D721Med (cell line): ENCODE measurements at places on chromosomes 4 and X.
A peak's percentile ranks its signal among the peaks of the same experiment; 100 is the strongest.

- DNase-seq: no peak
Measured at GRCh38 chrX:8969378-8969777, 64.5 kb downstream of the FAM9B start.

DNA sequence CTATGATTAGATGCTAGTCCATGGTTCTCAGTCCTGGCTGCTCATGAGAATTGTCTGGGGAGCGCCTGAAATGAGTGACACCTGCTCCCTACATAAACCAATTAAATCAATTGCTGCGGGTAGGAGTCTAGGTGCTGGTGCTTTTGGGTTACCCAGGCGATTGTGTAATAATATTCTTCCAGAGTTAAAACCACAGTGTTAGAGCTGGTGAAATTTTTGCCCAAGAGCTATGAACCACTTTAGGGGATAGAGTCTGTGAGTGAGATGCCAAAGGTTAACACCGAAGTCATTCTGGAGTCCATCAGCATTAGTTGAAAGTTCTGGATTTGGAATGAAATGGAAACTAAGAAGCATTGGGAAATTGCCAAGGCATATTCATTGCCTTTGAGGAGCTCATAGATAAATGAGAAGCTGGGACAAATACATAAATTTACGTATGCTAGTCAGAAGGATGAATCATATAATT lies 15.3 kb downstream of the PDK3 start:
- DNase-seq: no peak

GRCh38 chrX:17805120-17805519 lies 56.0 kb downstream of the RAI2 start:
- DNase-seq: no peak

- DNase-seq: no peak
Measured at GRCh38 chr4:138400543-138400942, 158.4 kb upstream of the SLC7A11 start.

- DNase-seq: no peak
Measured at GRCh38 chrX:51866210-51866609, 27.2 kb upstream of the MAGED1 start.

GRCh38 chr4:68375667-68376559 lies 26.0 kb upstream of the YTHDC1 start:
- DNase-seq: peak; percentile 20

DNA sequence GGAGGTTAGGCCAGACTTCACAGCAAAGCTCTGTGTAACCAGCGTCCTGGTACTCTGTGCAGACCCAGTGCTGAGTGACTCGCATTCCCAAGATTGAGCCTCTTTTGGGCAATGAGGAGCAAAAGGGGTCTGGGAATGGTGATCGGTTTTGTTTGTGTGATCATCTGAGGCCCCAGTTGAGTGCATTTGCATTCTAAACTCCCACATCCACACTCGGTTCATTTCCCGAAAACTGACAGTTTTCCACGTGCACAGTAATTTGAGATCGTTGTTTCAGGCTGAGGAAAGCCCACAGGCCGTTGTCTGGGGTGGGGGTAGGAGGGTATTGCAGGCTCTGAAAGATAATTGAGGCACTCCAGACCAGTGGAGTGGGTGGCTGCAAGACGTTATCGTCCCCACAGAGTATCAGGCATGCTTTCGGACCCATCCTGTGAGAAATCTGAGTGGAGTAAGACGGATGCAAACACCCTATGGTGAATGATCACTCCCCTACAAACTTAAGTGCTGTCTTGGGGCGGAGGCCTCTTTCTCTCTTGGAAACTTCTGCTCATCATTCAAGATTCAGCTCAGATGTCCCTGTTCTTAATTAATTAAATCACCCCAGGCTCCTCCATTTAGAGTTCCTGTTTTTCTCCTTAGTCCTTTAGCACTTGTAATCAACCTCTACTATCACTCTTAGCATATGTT lies 96.1 kb downstream of the AFF1 start:
- DNase-seq: no peak

DNA sequence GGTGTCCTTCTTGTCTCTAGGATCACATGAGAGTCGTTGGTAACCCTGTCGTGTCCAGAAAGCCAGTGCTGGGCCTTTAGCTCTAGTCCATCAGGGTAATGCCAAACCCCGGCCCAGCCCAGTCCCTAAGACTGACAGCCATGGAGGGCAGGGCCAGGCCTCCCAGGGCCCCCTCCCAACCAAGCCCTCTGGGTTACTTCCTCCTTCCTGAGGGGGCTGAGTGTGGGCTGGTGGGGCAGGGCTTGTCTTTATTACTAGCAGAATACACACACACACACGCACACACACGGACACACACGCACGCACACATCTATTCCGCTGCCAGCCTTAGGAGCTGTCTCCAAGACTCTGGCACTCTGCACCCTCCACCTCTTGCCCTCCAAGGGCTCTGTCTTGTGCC lies 35.6 kb upstream of the CDKN2AIP start:
- no peak for DNase-seq

DNA sequence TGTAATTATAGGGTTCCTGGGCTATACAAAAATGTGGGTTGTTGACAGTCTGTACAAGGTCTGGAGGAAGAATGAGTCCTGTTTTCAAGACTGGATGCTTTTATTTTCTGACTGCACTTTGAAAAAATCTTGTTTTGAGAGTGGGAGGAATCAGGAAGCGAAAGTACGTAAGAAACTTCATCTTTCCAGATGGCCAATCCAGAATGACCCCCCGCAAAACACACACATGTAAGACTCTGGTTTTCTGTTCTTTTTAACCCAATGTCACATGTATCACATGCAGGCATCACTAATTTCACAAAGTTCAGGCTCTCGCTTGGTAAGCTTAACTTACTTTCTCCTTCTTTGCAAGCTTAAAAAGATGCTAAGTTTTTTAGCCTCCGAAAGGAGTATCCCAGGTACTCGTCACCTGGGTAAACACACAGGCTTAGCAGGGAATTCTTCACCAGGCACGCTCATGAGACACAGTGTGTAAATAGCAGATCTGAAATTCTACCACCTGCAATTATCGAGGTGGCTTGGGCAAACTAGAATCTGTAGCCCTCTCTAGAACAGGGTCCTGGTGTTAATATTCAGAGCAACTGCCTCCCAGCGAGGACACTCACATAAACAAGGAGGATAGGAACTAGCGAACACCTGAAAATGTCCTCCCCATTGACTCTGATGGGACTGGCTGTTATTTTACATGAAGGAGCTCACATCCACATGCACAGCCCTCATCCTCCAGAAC lies 90.7 kb downstream of the NSUN7 start:
- no peak for DNase-seq

DNA sequence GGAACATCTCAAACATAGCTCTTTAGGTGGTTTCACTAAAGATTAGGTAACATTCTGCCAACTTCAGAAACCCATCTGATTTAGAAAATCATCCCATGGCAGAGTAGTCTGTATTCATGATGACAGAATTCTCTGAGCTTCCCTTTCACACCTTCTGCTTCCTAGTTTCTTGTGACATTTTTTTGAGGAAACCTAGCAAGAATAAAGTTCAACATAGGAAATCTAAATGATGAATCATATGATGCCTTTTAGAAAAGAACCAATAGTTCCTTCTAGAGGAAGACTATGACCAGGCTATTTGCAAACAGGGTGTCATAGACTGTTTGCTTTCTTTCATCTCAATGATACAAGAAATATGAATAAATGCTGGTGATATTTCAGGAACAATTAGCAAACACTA lies 49.8 kb upstream of the CAMK2D start:
- DNase-seq: no peak

DNA sequence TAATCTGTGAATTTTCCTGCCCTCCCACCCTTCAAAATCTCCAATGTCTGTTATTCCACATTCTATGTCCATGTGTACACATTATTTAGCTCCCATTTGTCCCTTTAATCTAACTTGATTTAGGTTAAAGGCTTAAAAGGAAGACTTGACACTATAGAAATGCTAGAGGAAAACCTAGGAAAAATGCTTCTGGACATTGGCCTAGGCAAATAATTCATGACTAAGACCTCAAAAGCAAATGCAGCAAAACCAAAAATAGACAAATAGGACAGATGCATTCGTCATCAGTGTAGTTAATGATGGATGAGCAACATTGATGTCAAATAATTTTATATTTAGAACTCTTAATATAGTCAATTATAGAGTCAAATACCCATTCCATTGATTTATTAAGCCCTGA lies 36.9 kb downstream of the INTU start:
- no peak for DNase-seq

DNA sequence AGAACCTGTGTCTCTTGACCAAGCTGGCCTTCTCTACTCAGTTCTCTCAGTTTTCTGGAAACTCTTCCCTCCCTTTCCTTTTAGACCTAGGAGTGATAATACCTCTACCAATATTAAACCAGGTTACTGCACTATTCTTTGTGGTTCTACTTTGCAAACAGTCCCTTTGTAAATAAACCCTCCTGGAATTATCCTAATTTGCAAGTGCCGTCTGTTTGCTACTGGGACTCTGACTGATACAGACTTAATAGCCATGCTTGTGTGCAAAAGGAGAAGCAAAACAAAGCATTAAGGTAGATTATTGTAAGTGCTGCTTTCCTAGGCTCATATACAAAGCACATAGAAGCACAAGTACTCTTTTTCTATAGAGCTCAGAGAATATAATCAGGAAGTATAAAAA lies 507.0 kb downstream of the INPP4B start:
- DNase-seq: no peak

- DNase-seq: no peak
Measured at GRCh38 chr4:14361084-14361483, 641.2 kb upstream of the CPEB2 start.
